RWPE2 (cell line): ENCODE measurements at places on chromosomes 4 and X.
A peak's percentile ranks its signal among the peaks of the same experiment; 100 is the strongest.

- H3K4me1 ChIP-seq: peaks cover 4% of the 10 kb centered on the region
- no peak overlapping the region for H3K27ac ChIP-seq
- no peak overlapping the region for H3K4me3 ChIP-seq
Observed at GRCh38 chrX:23820235-23820782, 37.3 kb downstream of the SAT1 start.

GRCh38 chr4:62003695-62004094 is 803.6 kb downstream of the ADGRL3 start:
- H3K4me1 ChIP-seq: no peaks in the 10 kb centered on the region
- no peaks in the 10 kb centered on the region for H3K36me3 ChIP-seq
- H3K4me3 ChIP-seq: no peak overlapping the region
- H3K27ac ChIP-seq: no peak overlapping the region
- DNase-seq: no peak

- H3K4me3 ChIP-seq: no peak overlapping the region
- no peaks in the 10 kb centered on the region for H3K27me3 ChIP-seq
- no peak overlapping the region for H3K27ac ChIP-seq
- no peak for DNase-seq
- no peaks in the 10 kb centered on the region for H3K36me3 ChIP-seq
Observed at GRCh38 chr4:116599859-116600258, 485.5 kb downstream of the TRAM1L1 start.

- no peak for DNase-seq
- H3K4me3 ChIP-seq: no peak overlapping the region
- no peak overlapping the region for H3K27ac ChIP-seq
- H3K4me1 ChIP-seq: no peaks in the 10 kb centered on the region
Observed at GRCh38 chrX:117094149-117094548, 631.4 kb upstream of the CT83 start.

DNA sequence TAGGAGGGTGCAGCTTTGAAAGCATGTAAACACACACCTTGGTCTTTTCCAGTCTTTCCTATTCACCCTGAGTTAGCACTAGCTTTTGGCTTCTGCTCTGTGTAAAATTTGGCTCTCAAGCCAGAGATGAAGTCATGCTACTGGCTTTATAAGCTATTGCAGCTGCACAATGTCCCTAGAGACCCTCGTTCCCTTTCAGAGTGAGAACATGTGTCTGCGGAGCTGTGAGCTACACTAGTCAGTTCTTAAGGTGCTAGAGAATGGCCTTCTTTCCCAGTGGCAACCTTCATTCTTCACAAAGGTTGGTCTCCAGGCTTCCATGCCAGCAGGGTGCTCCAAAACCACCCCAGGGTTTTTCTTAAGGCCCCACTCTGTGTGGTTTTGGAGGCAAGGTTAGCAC is 199.1 kb downstream of the SPATA18 start:
- no peak overlapping the region for H3K27ac ChIP-seq
- no peaks in the 10 kb centered on the region for H3K27me3 ChIP-seq
- no peaks in the 10 kb centered on the region for H3K4me1 ChIP-seq
- DNase-seq: no peak
- no peaks in the 10 kb centered on the region for H3K36me3 ChIP-seq
- no peak overlapping the region for H3K4me3 ChIP-seq

DNA sequence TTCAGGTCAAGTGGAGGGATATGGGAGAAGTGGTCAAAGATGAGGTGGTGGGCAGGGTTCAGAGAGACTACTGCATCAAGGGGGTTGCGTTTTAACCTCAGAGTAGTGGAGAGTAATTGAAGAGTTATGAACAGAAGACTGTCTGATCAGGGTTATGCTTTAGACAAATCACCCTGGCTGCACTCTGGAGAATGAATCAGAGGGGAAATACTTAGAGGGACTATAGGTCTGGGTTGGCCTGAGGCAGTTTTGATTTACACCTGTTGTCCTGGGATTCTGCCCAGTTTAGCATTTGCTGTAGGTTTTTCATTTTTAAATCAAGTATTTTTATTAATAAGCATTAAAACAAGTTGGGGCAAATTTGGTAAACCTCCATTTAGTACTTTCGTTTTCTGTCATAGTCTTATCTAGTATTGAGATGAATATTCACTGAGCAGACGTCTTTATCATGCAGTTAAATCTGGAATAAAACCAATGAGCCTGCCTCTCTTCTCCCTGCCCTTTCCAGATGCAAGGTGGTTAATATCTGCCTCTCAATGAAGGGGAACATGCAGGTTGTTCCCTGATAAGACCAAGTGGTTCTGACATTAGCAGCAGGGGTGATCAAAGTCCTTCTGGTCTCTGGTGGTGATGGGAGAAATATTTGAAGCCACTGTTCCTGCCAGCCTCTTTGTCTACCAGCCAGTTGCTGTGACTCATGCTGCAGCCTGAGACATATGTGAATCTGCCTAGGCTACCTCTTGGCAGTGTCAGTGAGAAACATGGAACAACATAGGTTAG is 116.0 kb upstream of the RPS6KA3 start:
- no peak overlapping the region for H3K4me3 ChIP-seq
- no peaks in the 10 kb centered on the region for H3K27me3 ChIP-seq
- no peaks in the 10 kb centered on the region for H3K36me3 ChIP-seq
- H3K27ac ChIP-seq: no peak overlapping the region

GRCh38 chrX:78375894-78376293 is 48.5 kb upstream of the CYSLTR1 start:
- H3K4me1 ChIP-seq: no peaks in the 10 kb centered on the region
- H3K27ac ChIP-seq: no peak overlapping the region
- no peak overlapping the region for H3K4me3 ChIP-seq
- no peaks in the 10 kb centered on the region for H3K27me3 ChIP-seq

DNA sequence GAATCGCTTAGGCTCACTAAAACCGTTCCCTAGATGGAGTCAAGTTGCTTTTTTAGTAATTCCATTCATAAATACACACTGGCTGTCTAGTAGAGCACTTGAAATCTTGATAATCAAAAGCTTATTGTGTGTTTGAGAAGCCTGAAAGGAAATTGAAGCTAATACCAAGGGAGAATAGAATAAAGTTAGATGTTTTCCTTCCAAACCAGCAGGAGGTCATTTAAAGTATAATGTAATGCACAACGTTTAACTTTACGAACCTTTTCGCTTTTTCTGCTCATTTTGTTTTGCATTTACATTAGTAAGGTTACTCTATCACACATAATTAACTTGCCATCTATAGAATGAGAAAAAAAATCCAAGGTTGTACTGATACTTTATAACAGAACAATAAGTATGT is 440.9 kb downstream of the NKX6-1 start:
- H3K4me3 ChIP-seq: no peak overlapping the region
- no peaks in the 10 kb centered on the region for H3K36me3 ChIP-seq
- H3K27ac ChIP-seq: no peak overlapping the region
- no peaks in the 10 kb centered on the region for H3K27me3 ChIP-seq
- DNase-seq: no peak

DNA sequence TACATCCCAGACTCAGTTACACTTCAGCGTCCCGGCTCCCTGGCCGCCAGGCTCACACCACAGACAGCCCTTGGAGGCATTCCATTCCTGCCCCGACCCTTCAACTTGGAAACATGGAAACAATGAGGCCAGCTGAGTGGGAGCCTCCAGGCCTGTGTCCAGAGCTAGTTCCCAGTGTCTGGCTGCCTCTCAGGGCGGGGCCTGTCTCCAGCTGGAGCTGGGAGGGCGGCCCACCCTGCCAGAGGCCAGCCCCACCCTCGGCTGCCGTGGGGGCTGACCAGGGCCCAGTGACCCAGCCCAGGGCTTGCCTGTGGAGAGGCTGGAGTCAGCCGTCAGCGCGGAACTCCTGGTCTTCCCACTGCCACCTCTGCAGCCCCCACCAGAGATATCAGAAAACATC is 37.4 kb upstream of the SPON2 start:
- no peak overlapping the region for H3K27ac ChIP-seq
- no peaks in the 10 kb centered on the region for H3K4me1 ChIP-seq
- peaks cover 33% of the 10 kb centered on the region for H3K36me3 ChIP-seq

DNA sequence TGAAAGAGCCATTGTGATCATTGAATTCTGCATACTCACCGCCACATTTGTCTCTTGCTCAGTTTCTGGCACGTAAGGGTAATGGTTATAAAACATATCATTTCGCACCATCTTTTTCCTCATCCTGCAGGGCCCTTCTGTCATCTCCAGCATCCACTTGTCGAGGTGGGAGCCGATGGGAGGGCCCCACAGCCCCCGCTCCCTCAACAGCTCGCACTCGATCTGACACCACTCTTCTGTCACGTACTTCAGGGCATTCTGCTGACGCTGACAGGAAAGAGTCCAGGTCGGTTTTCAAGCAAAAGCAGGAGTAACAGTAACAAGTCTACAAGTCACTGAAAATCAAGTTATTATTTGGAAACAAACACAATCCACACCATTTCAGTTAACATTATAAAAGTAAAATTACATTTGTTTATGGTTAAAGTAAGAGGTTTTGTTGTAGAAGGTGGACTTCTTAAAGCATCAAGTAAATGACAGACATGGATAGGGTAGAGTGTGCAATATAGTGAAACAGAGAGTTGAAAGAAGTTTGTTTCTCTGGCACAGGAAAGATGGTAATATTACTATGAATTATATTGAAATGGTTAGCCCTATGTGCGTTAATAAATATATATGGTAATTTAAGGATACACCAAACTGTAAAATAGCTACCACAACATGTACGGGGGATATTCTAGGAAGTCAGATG is 150.6 kb downstream of the CDS1 start:
- H3K4me1 ChIP-seq: no peaks in the 10 kb centered on the region
- H3K36me3 ChIP-seq: peaks cover 62% of the 10 kb centered on the region
- no peak overlapping the region for H3K4me3 ChIP-seq
- H3K27ac ChIP-seq: no peak overlapping the region
- H3K27me3 ChIP-seq: no peaks in the 10 kb centered on the region

DNA sequence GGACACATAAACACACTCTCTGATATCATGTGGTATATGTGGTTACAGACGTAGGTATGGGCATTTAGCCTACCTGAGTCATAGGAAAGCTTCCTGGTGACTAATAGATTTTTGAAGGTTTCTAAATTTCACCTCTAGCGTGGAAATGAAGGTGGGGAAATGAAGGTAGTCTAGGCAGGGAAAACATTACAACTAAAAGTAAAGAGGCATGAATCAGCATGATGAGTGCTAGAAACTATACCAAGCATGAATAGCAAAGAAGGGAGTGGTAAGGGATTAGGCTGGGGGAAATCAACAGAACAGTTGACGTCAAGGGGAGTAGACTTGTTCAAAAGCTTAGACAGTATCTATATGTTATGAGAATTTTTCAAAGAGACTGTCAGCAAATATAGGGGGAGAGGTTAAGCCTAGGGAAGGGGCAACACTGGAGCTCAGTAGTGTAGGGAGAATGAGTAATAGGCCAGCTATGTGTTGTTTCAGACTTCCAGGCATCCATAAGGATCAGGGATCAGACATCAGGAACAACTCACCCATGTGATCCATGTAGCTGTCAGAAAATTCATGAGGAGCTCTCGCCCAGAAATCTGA is 279.3 kb upstream of the DIPK2B start:
- peaks cover 22% of the 10 kb centered on the region for H3K4me1 ChIP-seq
- DNase-seq: peak; percentile 54
- no peak overlapping the region for H3K4me3 ChIP-seq
- no peaks in the 10 kb centered on the region for H3K27me3 ChIP-seq

- DNase-seq: no peak
- no peak overlapping the region for H3K4me3 ChIP-seq
- no peak overlapping the region for H3K27ac ChIP-seq
- H3K27me3 ChIP-seq: peaks cover 3% of the 10 kb centered on the region
- no peaks in the 10 kb centered on the region for H3K4me1 ChIP-seq
Observed at GRCh38 chr4:22850055-22850454, 157.3 kb downstream of the GBA3 start.

- H3K27me3 ChIP-seq: no peaks in the 10 kb centered on the region
- H3K36me3 ChIP-seq: no peaks in the 10 kb centered on the region
- H3K27ac ChIP-seq: no peak overlapping the region
- no peak overlapping the region for H3K4me3 ChIP-seq
Observed at GRCh38 chr4:155646001-155646400, 20.6 kb upstream of the GUCY1A1 start.

- no peak for DNase-seq
- H3K27ac ChIP-seq: no peak overlapping the region
- no peaks in the 10 kb centered on the region for H3K4me1 ChIP-seq
- no peaks in the 10 kb centered on the region for H3K27me3 ChIP-seq
Observed at GRCh38 chr4:184506527-184507121, 32.3 kb upstream of the IRF2 start.

GRCh38 chrX:72372735-72373134 is 67.0 kb upstream of the CITED1 start:
- no peaks in the 10 kb centered on the region for H3K27me3 ChIP-seq
- no peaks in the 10 kb centered on the region for H3K36me3 ChIP-seq
- H3K4me3 ChIP-seq: no peak overlapping the region

DNA sequence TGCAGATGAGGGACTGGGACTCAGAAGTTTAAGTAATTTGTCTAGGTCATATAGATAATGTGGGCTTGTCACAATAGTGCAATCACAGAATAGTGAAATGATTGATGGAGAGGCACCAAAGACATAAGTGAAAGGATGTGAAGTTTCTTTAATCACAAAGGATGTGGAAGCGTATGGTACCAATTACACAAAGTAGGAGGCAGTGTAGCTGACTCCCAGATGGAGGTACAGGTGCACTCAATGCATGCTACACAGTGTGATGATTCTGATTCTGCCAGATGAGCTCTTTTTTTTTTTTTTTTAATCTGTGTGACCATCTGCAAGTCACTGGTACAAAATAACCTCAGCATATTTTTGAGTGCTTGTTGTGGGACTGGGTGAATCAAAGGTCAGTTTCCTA is 411.3 kb downstream of the SPRY1 start:
- H3K4me3 ChIP-seq: no peak overlapping the region
- H3K27ac ChIP-seq: no peak overlapping the region
- DNase-seq: no peak
- H3K4me1 ChIP-seq: no peaks in the 10 kb centered on the region

GRCh38 chr4:145196747-145197146 is 16.4 kb upstream of the OTUD4 start:
- DNase-seq: no peak
- H3K4me1 ChIP-seq: peaks cover 10% of the 10 kb centered on the region
- H3K27me3 ChIP-seq: no peaks in the 10 kb centered on the region
- H3K36me3 ChIP-seq: no peaks in the 10 kb centered on the region
- no peak overlapping the region for H3K4me3 ChIP-seq

GRCh38 chrX:74593593-74593992 is 20.8 kb downstream of the RLIM start:
- H3K4me1 ChIP-seq: no peaks in the 10 kb centered on the region
- DNase-seq: no peak
- H3K36me3 ChIP-seq: peaks cover 46% of the 10 kb centered on the region

DNA sequence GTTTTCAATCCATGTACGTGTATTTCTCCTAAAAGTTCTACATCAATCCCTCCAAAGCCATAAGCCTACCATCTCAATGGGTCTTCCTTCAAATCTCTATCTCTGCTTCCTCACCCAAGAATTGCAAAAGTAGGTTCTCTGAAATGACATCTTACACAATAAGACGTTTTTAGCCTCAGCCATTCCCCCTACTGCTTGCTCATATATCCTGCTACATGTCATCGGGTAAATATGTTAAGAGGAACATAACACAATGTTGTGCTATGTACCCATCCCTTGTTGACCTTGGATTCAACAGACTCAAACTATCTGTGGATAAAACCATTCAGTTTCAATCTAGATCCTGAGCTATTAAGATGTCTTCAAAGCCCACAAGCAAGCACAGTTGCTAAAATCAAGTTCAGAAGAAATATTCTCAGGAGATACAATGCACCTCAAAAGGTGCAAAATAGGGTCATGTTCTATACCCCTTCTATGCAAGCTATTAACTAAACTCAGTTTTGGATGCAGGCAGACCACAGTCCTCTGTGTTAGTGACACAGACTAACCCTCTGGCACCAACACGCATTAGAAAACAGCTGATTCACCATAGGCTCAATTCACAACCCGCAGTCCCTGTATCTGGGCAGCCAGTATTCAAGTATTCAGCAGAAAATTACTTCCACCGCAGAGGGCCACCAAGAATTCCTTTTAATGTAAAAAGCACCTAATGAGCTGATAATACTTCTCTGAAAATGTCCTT is 56.8 kb downstream of the CD99L2 start:
- no peaks in the 10 kb centered on the region for H3K36me3 ChIP-seq
- no peak overlapping the region for H3K4me3 ChIP-seq
- peaks cover 42% of the 10 kb centered on the region for H3K4me1 ChIP-seq
- peak overlapping the region; percentile 80 for H3K27ac ChIP-seq
- no peaks in the 10 kb centered on the region for H3K27me3 ChIP-seq
